Hematopoietic multipotent progenitor cell treated with erythropoietin and hydrocortisone succinate and interleukin-3 and kit ligand, for 17 days (in vitro differentiated cells): ENCODE measurements at places on chromosomes 1 and 21.

DNA sequence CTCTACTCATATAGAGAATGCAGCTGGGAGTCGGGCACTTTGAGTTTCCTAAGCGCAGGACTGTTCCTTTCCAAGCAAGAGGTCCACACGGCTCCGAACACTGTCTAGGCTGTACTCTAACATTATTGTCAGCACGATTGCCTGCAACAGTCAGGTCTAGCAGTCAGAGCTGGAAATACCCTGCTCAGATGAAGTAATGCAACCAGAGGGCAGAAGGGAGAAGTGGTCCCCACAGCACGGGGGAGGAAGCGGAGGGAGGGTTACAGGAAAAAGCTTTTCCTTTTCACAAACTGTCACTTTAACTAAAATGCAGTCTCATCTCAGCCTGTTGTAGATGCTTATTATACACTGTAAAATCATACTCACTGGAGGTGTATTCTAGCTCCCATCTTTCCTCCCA is 98.9 kb upstream of the SLC44A3 start:
- DNase-seq = no peak

- DNase-seq = no peak
Measured at GRCh38 chr1:35577071-35577998, 4.2 kb downstream of the TFAP2E start.

DNA sequence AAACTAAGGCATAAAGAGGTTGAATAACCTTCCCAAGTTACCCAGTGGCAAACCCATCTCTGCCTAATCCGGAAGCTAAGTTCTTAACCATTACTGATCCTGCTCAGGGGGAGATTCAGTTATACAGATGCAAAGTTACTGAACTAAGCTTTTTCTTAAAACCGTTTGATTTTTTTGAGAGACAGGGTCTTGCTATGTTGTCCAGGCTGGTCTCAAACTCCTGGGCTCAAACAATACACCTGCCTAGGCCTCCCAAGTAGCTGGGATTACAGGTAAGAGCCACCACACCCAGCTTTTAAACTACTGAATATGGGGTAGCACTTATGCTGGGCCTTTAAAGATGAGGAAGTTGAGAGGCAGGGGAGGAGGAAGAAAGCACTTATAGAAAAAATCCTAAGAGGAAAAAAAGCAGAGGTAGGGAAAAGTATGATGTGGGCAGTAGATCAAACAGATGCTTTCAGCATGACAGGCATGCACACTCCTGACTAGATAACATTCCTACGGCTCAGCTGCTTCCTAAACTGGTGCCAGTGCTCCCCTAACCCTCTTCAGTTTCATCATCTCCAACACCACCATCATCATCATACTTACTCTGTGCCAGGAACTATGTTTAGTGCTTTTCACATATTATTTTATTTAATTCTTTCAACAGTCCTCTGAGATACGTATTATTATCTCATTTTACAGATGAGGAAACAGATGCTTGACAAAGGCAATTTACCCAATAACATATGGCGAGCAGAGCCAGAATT is 5.8 kb downstream of the PAFAH2 start:
- DNase-seq = no peak

GRCh38 chr21:15015622-15016471 is 49.0 kb downstream of the NRIP1 start:
- DNase-seq = no peak

- peak; percentile 71 for DNase-seq
Measured at GRCh38 chr1:34858901-34859445, 576 bp downstream of the SMIM12 start.

GRCh38 chr1:228185641-228185965 is 20.0 kb downstream of the IBA57 start:
- DNase-seq = no peak

DNA sequence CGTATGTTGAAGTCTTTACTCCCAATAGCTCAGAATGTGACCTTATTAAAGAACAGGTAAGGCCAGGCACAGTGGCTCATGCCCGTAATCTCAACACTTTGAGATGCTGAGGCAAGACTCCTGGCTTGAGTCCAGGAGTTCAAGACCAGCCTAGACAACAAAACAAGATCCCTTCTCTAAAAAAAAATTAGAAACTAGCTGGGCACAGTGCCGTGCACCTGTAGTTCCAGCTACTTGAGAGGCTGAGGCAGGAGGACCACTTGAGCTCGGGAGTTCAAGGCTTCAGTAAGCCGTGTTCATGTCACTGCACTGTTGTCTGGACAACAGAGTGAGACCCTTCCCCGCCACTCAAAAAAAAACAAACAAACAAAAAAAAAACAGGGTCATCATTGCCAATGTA is 171.3 kb downstream of the RERE start:
- no peak for DNase-seq
